GM03348 (cell line): ENCODE measurements at places on chromosomes 12 and 14.
A peak's percentile ranks its signal among the peaks of the same experiment; 100 is the strongest.

- no peak for DNase-seq
These were observed 184.4 kb downstream of the TMEM132D start for GRCh38 chr12:129719416-129719815.

DNA sequence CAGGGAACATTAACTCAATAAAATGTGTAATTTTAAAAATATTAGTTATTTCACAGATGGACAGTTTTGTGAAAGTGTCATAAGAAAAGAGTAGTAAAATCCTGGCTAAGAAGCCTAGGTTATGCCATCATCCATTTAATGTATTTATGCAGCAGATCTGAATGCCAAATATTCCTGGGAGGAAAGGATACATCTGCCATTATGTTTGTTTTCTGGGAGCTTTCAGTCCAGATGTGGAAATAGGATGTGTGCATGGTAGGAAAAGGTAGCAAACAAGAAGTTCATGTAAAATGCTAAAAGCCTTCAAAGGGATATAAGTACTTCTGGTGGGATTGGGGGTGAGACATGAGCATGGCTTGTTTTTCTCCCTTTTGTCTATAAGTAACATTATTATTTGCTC is 27.0 kb upstream of the CLEC14A start:
- no peak for DNase-seq

GRCh38 chr12:15505616-15506015 is 183.3 kb downstream of the PTPRO start:
- DNase-seq: no peak

DNA sequence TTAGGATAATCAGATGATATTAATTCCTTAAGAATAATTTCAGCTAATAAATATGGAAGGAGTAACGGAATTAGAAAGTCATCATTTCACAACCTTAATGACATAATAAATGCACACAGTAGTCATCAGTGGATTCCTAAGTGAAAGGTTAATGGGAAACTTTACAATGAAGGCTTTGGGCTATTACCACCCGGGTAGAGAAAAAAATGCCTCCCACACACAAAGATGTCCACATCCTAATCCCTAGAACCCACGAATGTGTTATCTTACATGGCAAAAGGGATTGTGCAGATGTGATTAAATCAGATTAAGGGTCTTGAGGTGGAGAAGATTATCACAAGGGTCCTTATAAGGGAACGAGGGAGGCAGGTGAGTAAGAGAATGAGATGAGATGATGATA is 5.6 kb downstream of the TMED10 start:
- DNase-seq: no peak

- DNase-seq: no peak
These were observed 122.8 kb upstream of the PDE3A start for GRCh38 chr12:20245491-20245890.

DNA sequence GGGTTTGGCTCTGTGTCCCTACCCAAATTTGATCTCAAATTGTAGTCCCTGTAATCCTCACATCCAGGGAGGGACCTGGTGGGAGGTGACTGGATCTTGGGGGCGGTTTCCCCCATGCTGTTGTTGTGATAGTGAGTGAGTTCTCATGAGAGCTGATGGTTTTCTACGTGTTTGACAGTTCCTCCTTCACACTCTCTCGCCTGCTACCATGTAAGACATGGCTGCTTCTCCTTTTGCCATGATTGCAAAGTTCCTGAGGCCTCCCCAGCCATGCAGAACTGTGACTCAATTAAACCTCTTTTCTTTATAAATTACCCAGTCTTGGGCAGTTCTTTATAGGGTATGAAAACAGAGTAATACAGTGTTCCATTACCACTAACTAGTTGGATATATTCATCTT is 10.3 kb upstream of the LRRC23 start:
- no peak for DNase-seq

GRCh38 chr14:61696753-61697318 is 1.5 kb downstream of the HIF1A start:
- DNase-seq: no peak

- no peak for DNase-seq
These were observed 417.6 kb downstream of the PDZRN4 start for GRCh38 chr12:41605545-41606305.

- no peak for DNase-seq
These were observed 87.9 kb downstream of the SRRM4 start for GRCh38 chr12:119069147-119069642.

- DNase-seq: peak; percentile 55
These were observed 7.6 kb upstream of the RAB21 start for GRCh38 chr12:71746974-71747611.

DNA sequence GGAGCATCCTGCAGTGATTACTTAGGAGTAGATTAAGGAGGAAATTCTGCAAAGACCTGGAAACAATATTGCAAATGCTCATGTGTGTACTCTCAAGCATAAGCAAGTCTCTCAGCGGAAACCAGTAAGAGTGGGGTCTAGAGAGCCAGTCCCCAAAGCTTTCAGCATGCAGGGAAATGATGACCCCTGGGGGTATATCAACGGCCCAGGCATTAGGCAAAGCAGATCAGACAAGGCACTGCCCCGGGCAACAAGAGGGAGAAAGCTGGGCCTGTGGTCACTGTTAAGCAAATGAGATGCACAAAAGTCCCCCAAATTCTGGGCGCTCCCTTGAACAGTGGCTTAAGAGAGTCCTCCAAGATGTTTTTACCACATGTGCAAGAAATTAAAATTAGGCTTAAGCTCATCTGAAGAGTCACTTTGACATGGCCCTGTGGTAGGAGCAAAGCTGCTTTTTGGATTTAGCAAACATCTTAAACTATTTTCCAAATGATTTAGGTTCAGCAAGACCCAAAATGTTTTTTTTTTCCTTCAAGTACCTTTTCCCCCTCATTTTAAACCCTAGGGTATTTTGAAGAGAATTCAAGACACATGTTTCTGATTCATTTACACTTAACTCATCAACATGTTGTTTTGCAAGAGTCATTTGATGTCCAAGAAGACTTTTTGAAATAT is 457.1 kb upstream of the TBX3 start:
- no peak for DNase-seq

DNA sequence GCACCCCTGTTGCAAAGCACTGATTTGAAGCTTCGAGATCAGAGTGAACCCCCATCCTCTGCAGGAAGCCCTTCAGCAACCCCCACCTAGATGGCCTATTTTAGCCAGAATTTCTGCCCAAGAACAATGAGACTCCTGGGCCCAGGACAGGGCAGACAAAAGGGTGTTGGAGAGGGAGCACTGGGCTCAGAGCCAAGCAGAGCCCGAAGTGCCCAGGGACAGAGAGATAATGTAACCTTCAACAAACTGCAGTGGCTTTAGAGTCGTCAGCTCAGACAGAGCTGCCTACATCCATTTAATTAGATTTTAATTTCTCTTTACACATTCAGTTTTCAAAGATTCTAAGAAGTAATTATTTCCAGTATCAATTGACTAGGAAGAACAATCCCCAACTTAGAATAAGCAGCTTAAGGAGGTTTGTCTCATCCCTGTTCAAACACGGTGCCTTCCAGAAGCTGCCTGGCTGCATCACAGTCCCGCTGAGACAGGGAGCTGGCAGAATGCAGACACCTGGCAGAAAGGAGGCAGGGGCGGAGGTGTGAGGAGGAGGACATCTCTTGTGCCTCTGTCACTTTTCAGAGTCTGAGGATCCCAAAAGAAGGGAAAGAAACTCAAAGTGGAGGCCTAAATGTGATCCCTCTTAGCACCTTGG is 504.9 kb upstream of the CCDC196 start:
- DNase-seq: no peak

GRCh38 chr12:120115692-120116440 is 687 bp downstream of the RAB35 start:
- DNase-seq: no peak

DNA sequence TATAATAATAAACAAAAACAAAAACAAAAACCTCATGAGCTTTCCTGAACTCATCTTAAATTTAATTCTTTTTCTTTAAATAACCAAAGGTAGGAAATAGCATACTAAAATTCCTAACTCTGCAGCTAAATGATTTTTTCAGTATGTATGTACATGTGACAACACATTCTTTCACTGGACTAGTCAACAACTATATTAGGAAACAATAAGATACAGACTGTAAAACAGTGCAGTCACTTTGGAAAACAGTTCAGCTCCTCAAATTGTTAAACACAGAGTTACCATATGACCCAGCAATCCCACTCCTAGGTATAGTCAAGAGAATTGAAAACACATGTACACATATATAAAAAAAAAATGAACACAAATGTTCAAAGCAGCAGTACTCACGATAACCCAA is 64.7 kb downstream of the SPPL3 start:
- no peak for DNase-seq

GRCh38 chr14:70013271-70013873 is 134.2 kb downstream of the SMOC1 start:
- DNase-seq: no peak

- no peak for DNase-seq
These were observed 40.2 kb upstream of the OTOGL start for GRCh38 chr12:80059102-80059501.

DNA sequence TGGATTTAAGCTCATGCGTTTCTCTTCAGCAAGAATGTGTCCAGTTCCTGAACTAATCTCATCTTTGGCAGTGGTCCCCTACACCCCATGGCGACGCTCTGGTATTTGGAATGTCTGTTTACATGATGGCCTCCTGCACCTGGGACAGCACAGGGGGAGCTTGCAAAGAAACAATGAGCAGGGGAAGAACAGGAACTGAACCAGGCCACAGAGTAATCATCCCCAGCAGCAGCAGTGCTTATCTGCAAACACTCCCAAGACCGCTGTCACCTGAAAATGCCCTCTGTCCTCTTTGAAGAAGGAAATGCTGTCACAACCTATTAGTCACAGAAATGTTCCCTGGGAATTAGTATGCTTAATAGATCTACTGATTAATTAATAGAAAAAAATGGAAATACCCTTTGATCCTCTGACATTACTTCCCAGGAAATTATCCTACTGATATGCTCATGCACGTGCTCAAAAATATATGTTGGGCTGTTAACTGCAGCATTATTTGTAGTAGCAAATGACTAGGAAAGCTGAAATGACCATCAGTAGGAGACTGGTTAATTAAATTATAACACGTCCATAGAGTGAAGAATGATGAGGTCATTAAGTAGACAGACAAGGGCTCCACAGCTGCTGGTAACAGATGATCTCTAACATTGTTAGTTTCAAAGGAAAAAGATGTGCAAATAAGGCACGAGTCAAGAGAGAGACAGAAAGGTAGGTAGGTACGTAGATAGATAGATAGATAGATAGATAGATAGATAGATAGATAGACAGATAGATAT is 279.3 kb upstream of the FLRT2 start:
- no peak for DNase-seq

DNA sequence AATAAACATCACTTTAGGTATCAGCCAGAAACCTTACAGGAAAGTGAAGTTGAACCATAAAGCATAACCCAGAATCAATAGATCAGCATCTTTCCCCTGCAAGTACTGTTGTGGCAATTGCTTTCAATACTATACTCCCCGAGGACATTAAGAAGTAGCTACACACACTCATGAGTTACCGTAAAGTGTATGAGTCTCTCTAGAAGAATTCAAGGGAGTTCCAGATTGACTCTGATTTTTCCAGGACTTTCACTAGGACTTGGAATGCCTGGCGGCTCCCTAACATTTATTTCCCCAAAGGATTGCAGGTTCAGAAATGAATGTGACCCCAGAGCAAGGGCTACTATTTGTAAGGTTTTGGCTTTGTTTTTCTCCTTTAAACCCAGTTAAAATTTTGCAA is 465.4 kb upstream of the MDGA2 start:
- DNase-seq: no peak

GRCh38 chr12:41336041-41336549 is 148.0 kb downstream of the PDZRN4 start:
- no peak for DNase-seq

DNA sequence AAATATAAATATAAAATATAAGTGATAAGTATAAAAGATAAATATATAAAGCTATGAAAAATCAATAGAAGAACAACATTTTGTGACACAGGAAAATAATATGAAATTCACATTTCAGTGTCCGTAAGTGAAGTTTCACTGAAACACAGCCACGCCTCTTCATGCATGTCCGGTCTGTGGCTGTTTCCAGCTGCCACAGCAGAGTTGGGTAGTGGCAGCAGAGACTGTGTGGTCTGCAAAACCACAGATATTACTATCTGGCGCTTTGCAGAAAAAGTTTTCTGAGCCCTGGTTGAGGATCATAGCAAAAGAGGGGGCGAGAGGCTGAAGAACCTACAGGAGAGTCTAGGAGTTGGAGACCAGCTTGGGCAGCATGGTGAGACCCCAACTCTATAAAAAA is 780 bp downstream of the SERPINA4 start:
- no peak for DNase-seq

DNA sequence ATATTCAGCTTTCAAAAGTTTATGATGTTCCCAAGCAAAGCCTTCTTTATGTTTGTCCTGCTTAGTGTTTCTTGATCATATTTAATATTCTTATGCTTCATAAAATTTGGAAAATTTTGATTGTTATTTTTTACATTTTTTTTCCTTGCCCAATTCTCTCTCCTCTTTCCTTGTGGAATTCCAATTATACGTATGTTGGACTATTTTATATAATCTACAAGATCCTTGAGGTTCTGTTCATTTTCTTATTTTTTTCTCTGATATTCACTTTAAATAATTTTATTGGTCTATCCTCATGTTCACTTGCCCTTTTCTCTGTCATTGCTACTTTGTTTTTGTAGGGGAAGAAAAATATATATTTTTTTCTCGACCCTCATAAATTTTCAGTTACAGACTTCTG is 167.7 kb downstream of the DYRK2 start:
- no peak for DNase-seq

GRCh38 chr14:25843481-25844470 is 754.1 kb downstream of the NOVA1 start:
- no peak for DNase-seq

GRCh38 chr14:70602254-70602653 is 1.8 kb upstream of the MED6 start:
- DNase-seq: no peak

DNA sequence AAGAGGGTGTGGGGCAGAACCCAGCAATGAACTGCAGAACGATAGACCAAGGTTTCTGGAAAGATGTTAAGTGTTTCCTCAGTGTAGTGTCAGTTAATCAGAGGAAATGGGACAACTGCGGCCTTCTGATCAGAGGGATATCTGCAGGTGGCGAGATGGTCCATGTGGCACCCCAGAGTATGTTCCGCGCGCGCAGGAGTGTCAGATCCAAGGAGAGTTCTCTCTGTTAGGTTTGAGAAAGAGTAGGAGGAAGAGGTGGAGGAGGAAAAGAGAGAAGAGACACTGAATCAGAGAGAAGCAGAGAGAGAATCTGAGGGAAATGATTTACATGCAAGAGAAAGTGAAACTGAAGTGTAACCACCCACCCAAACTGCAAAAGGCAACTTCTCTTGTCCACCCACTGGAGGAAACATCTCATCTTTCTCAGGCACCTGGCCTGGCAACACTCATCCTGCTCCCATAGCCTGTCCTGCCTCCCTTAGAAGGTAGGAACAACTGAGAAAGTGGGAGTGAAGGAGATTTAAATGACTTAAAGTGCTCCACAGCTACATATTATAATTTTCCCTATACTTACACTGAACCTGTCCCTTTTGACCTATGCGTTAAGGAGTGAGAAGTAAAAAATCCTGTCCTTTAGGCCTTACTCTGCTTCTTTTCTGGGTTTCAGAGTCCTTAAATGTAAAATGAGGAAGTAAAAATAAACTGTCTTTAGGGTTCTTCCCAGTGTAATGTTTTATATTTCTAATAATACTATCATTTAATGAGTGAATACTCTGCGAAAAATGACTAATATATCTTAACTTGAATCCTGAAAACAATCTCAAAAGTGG is 6.8 kb upstream of the TESPA1 start:
- no peak for DNase-seq
